Activated naive CD8-positive, alpha-beta T cell treated with anti-CD3 and anti-CD28 coated beads for 36 hours (primary cell): ENCODE measurements at places on chromosomes 11 and 22. TPM values are rescaled to one million over a fixed set of nuclear protein-coding genes. Genes with fewer than 3 reads are reported as not detected.

COA4 gene
- total RNA-seq = 124 TPM

SERGEF gene
- 38.0 TPM for total RNA-seq

RAB38 gene
- total RNA-seq = 20.4 TPM

- no peaks in the 10 kb centered on the region for H3K36me3 ChIP-seq
- no peak overlapping the region for H3K4me3 ChIP-seq
- no peak overlapping the region for H3K27ac ChIP-seq
- no peak for DNase-seq
- H3K4me1 ChIP-seq = no peaks in the 10 kb centered on the region
- peaks cover 10% of the 10 kb centered on the region for H3K27me3 ChIP-seq
Observed at GRCh38 chr11:75745807-75746206, 22.8 kb upstream of the DGAT2 start.

CELSR1 gene
- 0.14 TPM for total RNA-seq

DNA sequence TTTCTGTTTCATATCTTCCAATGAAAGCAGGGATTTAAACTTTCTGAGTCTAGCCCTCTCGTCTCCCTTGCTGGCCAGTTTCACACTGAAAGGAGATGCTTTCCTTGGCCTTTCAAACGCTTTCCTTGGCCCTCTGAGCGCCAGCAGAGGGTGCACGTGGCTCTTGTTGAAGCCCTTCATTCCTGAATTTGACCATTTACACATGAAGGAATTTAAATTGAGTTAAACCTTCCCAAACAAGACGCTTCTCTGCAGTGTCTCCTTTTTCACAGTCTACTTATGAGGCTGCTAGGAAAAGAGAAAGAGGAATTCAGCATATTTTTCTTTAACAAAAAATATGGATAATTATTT is 21.6 kb downstream of the NNMT start:
- H3K4me3 ChIP-seq = no peak overlapping the region
- no peaks in the 10 kb centered on the region for H3K36me3 ChIP-seq
- peaks cover 17% of the 10 kb centered on the region for H3K4me1 ChIP-seq
- no peak overlapping the region for H3K27ac ChIP-seq
- DNase-seq = no peak

APOA4 gene
- not detected for total RNA-seq

DNA sequence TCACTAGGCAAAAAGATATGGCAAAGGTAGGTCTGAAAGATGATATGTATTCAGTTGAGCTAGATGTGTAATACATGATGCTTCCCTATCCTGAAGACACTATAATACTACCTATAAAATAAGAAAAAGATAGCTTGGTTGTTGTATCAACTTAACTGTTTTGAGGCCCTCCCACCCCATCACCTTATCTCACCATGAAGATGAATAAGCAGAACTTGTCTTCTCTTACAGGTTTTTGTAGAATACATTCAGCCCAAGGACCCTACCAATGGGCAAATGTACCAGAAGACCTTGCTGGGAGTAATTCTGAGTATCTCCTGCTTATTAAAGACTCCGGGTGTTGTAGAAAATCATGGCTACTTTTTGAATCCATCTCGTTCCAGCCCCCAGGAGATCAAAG is 13.9 kb downstream of the UBE4A start:
- DNase-seq = no peak
- peaks cover 2% of the 10 kb centered on the region for H3K4me1 ChIP-seq
- peaks cover 32% of the 10 kb centered on the region for H3K36me3 ChIP-seq
- H3K27me3 ChIP-seq = no peaks in the 10 kb centered on the region
- H3K27ac ChIP-seq = no peak overlapping the region

DNA sequence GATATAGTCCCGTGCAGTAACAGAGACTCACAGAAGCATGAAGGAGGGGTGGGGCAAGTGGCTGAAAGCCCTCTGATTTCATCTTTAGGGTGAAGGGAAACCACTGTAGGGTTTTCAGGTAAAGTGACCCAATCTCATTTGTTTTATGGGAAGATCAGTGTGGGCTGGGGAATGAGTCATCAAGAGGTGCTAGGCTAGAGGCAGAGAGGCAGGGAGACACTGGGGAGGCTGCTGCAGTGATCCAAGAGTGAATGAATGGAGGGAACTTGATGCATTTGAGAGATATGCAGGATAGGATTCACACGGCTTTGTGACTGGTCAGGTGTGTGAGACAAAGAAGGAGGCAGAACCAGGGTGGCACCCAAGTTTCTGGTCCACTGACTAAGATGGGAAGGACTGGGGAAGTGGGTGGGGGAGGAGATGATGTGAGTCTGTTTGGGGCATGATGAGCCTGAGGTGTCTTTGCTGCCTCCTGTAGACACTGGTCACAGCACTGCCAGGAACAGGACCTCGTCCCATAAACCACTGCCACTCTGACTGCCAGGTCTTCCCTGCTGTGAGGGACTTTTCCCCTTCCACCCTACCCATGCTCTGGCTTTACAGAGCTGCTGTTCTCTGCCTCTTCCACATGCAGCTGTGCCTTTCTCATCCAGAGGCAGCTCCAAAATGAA is 239.0 kb downstream of the TENM4 start:
- no peak overlapping the region for H3K4me3 ChIP-seq
- peaks cover 2% of the 10 kb centered on the region for H3K4me1 ChIP-seq
- no peaks in the 10 kb centered on the region for H3K27me3 ChIP-seq
- no peak overlapping the region for H3K27ac ChIP-seq
- DNase-seq = no peak

- H3K27ac ChIP-seq = no peak overlapping the region
- peaks cover 2% of the 10 kb centered on the region for H3K4me1 ChIP-seq
- H3K27me3 ChIP-seq = no peaks in the 10 kb centered on the region
- no peak for DNase-seq
Observed at GRCh38 chr11:87187930-87188329, 150.2 kb downstream of the TMEM135 start.

GRCh38 chr22:26783885-26784284 is 126.5 kb downstream of the MIAT start:
- no peaks in the 10 kb centered on the region for H3K27me3 ChIP-seq
- no peak overlapping the region for H3K4me3 ChIP-seq
- H3K36me3 ChIP-seq = peaks cover 25% of the 10 kb centered on the region

GRCh38 chr22:29885610-29886009 is 2.6 kb downstream of the MTMR3 start:
- H3K4me1 ChIP-seq = peaks cover 9% of the 10 kb centered on the region
- no peak overlapping the region for H3K4me3 ChIP-seq
- H3K36me3 ChIP-seq = peaks cover 4% of the 10 kb centered on the region
- H3K27me3 ChIP-seq = no peaks in the 10 kb centered on the region
- DNase-seq = no peak

DNA sequence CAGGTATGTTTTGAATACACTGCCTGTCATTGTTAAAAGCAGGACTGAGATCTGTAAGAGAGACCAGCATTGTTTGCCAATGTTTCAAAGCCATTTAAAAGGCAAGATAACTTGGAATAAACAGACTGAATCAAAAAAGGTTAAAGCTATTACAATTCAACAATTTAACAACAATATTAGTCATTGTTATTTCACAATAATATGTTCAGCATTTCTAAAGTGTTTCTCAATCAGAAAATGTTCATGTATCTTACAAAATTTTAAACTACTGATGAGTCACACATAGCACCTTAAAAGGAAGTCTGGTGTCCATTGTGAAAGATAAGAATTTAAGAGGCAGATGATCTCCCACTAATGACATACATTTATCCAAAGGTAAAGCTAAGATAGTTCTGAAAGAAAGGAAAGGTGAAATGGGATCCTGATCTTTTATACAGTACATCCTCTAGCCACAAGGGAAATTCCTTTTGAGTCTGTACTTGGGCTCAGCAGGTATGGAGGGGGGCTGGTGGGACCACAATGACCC is 79.7 kb downstream of the MAML2 start:
- no peak overlapping the region for H3K4me3 ChIP-seq
- H3K4me1 ChIP-seq = peaks cover 87% of the 10 kb centered on the region
- no peaks in the 10 kb centered on the region for H3K27me3 ChIP-seq
- H3K27ac ChIP-seq = peak overlapping the region; percentile 35

GRCh38 chr11:43582024-43582862 is 98.3 kb upstream of the HSD17B12 start:
- peaks cover 29% of the 10 kb centered on the region for H3K4me1 ChIP-seq
- DNase-seq = no peak
- H3K36me3 ChIP-seq = no peaks in the 10 kb centered on the region
- H3K27ac ChIP-seq = no peak overlapping the region
- peak overlapping the region; percentile 25 for H3K4me3 ChIP-seq

TSGA10IP gene
- total RNA-seq = not detected

- no peak overlapping the region for H3K27ac ChIP-seq
- no peak for DNase-seq
- H3K4me1 ChIP-seq = no peaks in the 10 kb centered on the region
- H3K4me3 ChIP-seq = no peak overlapping the region
- H3K27me3 ChIP-seq = no peaks in the 10 kb centered on the region
- no peaks in the 10 kb centered on the region for H3K36me3 ChIP-seq
Observed at GRCh38 chr11:25602959-25603358, 729.0 kb upstream of the ANO3 start.

DNA sequence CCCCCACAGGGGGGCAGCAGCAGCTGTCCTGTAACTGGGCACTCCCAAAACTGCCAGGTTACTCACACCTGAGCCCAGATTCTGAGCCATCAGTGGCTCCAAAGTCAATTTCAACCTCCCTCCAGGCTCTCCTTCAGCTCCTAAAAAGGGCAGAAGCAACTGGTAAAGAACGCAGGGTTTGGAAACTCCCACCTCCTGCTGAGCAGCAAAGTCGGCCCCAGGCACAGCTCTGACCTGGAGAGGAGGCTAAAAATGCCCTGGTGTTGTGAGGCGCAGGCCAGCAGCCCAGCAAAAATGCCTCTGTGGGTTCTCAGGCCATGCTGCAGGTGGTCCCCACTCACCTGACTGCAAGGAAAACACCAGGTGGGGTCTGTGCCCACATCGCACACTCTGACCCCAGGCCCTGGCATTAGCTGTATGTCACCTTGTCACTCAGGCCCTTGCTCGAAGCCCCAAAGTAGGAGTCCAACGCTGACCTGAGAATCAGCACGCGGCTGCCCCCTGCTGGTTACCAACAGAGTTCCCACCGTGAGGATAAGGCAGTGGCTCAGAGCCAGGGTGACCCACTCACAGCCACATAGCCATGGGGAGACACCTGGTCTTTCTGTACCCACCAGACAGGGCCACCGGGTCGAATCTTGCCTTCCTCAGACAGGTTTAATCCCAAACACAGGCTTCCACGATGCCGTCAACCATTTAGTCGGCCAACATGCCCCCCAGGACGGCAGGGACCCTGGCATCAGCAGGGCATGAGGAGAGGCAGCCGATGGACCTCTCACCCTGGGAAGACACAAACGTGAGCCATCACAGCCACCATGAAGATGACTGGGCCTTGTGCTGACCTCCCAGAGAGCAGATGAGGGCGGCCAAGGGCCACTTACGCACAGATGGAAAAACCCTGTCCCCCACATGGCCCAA is 11.1 kb downstream of the POLR3H start:
- H3K27ac ChIP-seq = peak overlapping the region; percentile 51
- H3K36me3 ChIP-seq = peaks cover 19% of the 10 kb centered on the region
- peaks cover 8% of the 10 kb centered on the region for H3K4me1 ChIP-seq
- DNase-seq = peak; percentile 65

DNA sequence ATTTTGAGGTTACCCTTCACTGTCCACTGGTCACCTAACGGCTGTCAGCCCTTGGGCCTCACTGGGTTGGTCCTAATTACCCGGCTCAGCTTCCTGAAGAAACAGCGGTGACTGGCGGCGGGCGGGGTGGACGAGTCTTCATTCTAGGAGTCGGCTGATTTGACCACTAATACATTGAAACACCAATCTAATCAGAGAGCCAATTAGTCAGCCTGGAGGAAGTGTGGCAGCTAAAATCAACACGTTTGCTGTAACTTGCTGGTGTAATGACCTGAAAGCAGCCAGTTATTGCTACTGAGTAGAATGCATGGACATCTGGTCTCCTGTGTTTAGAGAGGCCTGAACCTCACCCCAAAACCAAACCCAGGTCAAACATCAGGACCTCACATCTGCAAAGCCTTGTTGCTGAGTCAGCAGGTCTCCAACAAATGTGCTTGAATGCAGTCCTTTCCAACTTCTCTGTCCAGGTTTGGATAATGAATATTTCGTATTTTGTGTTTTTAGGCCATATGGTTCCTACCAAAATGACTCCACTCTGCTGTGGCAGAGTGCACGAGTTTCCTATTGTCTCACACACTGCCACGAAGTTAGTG is 496.4 kb downstream of the BRD1 start:
- H3K4me3 ChIP-seq = no peak overlapping the region
- H3K27ac ChIP-seq = no peak overlapping the region
- H3K27me3 ChIP-seq = no peaks in the 10 kb centered on the region
- DNase-seq = no peak

- H3K27ac ChIP-seq = no peak overlapping the region
- DNase-seq = no peak
- no peaks in the 10 kb centered on the region for H3K4me1 ChIP-seq
- H3K27me3 ChIP-seq = no peaks in the 10 kb centered on the region
Observed at GRCh38 chr11:110217223-110217877, 79.1 kb downstream of the RDX start.

DNA sequence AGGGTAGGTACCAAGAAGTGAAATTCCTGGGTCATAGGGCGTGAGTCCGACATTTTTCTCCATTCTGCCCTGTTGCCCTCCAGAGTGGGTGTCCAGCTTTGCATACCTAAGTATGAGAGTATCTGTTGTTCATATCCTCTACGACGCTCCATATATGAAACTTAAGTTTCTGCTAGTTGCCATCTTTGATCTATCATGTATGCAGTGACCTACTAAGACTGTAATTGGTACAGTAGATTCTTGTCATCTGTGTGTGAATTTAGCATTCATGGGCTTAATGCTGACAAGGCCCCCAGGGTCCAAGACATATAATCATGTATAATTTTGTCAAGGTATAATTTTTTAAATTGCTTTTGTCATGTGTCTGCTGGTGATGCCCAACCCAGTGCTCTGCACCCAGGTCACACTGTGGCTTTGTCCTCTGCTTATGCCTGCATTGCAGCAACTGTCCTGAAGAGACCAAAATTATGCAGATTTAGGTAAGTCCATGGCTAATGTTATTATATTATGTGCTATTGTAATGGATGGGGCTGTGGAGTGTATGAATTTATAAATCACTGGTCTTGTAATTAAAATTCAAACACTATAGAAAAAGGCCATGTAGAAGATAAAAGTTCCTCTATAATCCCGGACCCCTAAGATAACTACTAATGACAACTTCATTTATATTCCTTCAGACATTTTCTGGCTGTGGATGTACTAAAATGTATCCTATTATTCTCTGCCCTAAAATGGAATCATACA is 12.2 kb downstream of the NEAT1 start:
- DNase-seq = no peak
- H3K4me3 ChIP-seq = no peak overlapping the region
- peaks cover 76% of the 10 kb centered on the region for H3K4me1 ChIP-seq

GRCh38 chr11:68035266-68035876 is 3.5 kb upstream of the TCIRG1 start:
- no peak overlapping the region for H3K4me3 ChIP-seq
- H3K27me3 ChIP-seq = no peaks in the 10 kb centered on the region
- H3K36me3 ChIP-seq = no peaks in the 10 kb centered on the region
- no peak for DNase-seq
- peaks cover 20% of the 10 kb centered on the region for H3K4me1 ChIP-seq

DNA sequence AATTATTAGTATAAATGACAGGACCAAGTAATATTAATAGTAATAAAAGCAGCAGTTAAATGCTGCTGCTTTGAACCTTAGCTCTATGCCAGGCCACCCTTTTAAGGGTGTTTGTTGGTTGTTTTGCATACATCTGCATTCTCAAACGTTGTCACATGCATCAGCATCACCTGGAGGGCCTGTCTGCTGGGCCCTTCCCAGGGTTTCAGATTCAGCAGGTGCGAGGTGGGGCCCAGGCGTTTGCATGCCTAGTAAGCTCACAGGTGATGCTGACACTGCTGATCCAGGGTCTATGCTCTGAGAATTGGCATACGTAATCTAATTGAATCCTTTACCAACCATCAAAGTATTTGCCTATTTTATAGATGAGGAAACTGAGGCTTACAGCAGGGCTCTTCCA is 246.5 kb downstream of the CADM1 start:
- no peak overlapping the region for H3K4me3 ChIP-seq
- H3K36me3 ChIP-seq = no peaks in the 10 kb centered on the region
- no peak overlapping the region for H3K27ac ChIP-seq
